ENCODE measurements at places on chromosomes 4 and X.

DNA sequence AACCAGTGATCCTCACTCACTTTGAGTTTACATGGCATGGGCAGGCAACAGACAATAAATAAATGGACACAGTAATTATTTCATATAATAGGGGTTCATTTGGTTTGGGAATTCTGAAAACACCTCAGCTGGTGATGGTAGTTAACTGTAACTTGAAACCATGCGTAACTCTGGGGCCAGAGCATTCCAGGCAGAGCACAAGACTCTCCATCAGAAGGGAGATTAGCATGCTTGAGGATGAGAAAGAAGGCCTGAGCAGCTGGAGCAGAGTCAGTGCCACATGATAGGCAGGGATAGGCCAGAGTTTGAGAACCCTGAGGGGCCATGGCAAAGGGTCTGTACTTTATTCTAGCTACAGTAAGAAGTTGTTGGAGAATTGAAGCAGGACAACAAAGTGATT lies 56.3 kb upstream of the CXCL8 start:
- no peak for DNase-seq

DNA sequence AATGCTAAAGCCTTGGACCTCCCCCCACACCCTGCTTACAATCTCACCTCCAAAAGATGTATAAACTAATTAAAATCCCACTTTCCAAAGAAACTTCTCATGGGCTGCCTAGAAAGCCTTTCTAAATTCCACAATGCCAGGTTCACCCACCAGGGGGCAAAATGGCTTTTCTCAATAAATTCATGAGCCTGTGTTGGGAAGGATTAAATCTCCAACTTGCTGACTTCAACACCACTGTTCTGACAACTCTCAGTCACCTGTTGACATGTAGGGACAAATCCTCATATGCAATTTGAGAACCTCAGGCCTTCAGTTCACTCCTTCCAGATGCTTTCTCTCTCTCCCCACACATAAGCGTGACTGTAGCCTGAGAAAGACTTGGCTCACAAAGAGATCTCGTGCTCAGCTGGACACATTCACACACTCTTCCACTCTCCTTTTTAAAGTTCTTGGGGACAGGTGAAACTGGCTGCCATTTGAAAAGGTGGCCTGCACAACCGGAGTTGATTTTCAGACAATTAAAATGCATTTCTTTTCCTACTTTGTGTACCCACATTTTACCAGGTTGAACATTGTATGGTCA lies 88.6 kb upstream of the PRPS2 start:
- DNase-seq: no peak

DNA sequence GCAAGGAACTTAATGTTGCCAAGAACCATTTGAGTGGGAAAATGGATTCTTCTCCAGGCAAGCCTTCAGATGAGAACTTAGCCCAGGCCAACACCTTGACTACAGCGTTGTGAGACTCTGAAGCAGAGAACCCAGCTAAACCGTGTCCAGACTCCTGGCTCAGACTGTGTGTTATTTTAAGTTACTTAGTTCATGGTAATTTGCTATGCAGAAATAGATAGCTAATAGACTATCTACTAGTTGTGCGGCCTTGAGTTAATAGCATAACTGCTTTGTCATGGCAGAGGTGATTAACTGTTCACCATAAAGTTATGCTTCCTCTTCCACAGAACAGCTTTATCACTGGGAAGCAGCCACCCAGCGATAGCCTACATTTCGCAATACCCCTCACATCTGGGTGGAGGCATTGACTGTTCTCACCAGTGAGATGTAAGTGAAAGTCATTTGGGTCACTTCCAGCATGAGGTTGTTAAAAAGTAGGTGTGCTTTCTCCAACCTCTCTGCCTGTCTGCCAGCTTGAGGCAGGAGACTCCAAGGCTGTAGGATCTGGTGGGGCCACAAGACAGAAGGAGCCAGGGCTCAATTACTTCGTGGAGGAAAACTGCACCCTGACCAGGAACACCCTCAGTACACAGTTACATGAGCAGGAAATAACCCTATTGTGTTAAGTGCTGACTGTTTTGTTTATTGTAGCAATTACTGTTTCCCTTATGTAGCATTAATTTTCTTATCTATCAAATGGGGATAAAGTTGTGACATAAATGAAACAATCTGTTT lies 94.2 kb downstream of the GPAT3 start:
- DNase-seq: peak; percentile 44

DNA sequence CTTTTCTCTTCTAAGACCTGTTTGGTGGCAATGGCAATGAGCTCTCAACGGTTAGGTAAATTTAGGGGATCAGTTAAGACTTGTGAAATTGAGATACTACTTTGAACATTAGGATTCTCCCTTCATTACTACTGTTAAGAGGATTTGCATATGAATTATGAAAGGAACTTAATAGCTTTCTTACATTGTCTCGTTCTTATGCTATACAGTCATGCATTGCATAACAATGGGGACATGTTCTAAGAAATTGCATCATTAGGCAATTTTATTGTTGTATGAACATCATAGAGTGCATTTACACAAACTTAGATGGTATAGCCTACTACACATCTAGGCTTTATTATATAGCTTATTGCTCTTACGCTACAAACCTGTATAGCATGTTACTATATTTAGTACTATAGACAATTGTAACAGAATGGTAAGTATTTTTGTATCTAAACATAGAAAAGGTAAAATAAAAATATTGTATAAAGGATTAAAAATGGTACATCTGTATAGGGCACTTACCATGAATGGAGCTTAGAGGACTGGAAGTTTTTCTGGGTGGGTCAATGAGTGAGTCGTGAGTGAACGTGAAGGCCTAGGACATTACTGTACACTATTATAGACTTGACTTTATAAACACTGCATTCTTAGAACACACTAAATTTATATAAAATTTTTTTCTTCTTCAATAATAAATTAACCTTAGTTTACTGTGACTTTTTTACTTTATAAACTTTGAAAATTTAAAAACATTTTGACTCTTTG lies 62.5 kb downstream of the PAQR3 start:
- peak; percentile 5 for DNase-seq

- DNase-seq: no peak
Measured at GRCh38 chr4:168691631-168692369, 194.9 kb downstream of the PALLD start.

DNA sequence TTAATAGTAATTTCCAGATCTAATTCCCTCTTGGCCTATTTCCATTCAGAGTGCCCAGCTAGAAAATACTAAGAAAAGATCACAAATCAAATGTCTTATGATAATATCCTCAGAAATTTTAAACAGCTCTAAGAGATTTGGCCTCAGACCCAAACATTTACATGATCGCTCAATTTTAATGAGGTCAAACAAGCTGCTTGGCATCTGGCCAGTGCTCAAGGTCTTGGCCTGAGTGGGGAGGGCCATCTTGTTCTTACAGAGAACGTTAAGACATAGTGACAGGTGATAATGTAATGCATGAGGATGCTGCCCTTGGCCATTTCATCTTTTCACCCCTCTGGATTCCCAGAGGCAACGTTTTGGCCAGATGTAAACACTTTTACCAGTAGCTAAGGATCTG lies 159.2 kb upstream of the SLC7A11 start:
- DNase-seq: no peak

GRCh38 chr4:148270630-148271029 lies 171.6 kb downstream of the NR3C2 start:
- DNase-seq: no peak

- no peak for DNase-seq
Measured at GRCh38 chr4:159145992-159146330, 43.1 kb downstream of the RAPGEF2 start.

DNA sequence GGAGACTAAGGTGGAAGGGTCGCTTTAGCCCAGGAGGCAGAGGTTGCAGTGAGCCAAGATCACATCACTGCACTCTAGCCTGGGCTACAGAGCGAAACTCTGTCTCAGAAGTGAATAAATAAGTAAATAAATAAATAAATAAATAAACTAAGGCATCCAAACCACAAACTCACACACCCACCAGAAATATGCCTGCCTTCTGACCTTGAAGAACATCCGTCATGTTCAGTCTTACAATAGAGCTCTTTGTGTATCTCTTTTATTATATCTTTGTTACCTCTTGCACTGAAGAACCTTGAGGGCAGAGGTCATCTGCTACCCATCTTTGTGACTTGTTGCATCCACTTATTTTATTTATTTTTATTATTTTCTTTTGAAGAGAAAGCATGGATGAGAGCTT lies 71.6 kb downstream of the PRRG1 start:
- DNase-seq: no peak

DNA sequence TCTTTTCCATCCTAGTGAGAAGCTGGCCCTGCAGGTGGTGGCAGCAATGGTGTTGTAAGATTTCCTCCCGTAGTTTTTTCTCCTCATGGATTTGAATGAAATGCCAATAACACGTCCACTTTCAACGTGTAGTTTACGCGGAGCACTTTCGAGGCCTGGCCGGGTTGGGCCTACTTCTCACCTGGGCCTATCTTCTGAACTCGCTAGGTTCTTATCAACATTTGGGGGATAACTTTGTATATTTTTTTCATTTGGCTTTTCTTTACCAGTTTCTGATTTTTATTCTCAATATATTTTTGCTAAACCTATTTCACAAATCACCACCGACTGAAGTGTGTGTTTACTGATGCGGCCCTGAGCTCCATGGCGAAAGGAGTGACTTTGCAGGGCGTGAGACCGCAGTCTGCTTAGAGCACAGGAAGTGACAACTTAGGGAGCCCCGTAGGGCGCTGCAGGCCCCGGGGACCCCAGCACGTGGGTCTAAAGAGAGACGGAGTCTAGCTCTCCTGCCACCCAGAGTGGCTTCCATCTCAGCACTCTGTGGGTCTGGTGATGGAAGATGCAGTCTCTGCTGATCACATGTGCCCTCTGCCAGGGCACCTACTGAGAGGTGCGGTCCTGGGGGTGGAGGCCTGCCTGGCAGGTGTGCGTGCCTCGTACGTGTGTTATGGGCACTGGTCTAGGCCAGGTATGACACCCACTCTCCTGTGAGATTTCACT lies 29.1 kb downstream of the NELFA start:
- DNase-seq: no peak

DNA sequence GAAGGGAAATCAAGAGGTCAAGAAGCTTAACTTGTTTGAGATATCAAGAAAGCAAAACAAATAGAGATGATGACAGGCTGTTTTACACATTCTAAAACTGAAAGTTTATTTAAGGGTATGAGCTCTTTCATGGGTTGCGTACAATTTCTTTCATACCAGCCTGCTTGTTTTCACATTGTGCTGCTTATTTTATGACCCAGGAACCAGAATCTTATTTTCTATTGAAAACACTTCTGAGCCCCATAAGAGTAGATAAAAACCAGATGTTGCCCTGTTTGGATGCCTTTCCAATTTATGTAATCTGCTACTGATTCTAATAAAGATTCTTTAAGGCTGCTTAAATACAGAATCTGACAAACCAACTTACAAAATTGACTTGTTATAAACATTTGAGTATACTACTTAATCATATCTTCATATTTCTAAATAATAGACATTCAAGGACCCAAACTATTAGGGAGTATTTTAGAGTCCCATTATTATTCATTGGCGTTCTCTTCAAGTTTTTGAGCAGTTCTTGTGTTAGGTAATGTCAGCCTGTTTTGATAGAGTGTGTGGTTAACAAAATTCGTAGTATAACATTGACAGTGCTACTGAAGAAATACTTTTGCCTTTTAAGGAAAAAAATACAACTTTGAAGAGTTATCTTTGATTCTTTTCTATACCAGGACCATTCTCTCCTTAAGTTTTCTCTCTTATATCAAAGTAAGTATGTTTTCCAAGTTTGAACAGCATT lies 74.4 kb downstream of the PDLIM5 start:
- no peak for DNase-seq

- DNase-seq: no peak
Measured at GRCh38 chr4:176186671-176187395, 8.6 kb downstream of the SPATA4 start.

DNA sequence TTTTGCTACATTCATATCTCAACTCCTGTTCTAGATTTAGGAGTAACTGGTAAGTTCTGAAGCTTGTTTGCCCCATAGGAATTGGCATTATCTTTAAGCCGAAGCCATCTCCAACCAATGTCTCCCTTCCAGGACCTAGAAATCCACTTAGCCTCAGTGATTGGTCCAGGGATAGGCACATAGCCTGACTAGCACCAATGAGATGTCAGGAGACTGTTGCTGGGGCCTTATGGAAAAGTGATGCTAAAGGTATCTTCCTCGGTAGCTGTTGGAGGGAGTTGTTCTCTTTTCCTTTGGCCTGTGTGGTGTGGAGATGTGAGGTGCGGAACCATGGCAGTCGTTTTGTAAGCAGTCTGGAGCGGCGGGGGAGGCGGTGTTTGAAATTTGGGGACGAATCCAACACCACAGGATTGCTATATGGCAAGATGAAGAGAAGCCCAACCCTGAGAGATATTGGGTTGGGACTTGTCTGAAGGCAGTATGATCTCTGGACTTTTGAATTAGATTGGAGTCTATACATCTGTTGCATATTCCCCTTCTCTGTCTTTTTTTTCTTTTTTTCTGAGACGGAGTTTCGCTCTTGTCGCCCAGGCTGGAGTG lies 109.8 kb upstream of the ATP6AP2 start:
- no peak for DNase-seq

GRCh38 chr4:169658196-169658595 lies 37.8 kb downstream of the CLCN3 start:
- no peak for DNase-seq

DNA sequence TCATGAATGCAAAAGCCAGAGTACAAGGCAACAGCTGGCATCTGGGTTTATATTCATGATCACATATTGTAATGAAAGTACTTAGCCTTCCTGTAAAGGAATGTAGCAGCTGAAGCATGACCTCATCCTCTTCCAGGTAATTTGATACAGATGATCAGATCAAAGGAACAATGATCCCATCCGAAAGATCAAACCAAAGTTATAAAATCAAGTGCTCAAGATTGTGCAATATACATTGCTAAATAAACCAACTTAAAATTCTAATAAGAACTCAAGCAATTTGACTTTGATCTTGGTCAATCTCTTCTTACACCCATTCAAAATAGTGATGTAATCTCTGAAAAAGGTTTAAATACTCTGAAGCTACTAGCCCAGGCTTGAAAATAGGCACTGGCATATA lies 113.1 kb upstream of the INPP4B start:
- DNase-seq: peak; percentile 1

- no peak for DNase-seq
Measured at GRCh38 chr4:52606726-52607125, 52.4 kb downstream of the USP46 start.

DNA sequence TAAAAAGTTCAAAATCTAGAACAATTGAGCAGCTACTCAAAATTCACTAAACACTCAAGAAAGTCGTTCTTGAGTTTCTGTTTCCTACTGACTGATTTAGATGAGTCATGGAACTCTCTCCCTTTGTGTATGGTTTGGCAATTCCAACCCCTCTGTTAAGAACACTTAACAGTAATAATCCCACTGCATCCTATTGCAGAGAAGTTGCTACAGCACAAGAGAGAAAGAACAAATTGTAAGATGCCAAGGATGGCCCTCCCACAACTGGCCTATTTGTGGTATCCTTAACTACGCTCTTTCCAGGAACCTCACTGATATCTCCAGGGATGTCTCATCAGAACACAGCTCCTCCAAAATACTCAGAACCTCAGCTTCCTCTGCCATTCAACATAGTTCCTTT lies 701.8 kb upstream of the TENM3 start:
- DNase-seq: no peak

DNA sequence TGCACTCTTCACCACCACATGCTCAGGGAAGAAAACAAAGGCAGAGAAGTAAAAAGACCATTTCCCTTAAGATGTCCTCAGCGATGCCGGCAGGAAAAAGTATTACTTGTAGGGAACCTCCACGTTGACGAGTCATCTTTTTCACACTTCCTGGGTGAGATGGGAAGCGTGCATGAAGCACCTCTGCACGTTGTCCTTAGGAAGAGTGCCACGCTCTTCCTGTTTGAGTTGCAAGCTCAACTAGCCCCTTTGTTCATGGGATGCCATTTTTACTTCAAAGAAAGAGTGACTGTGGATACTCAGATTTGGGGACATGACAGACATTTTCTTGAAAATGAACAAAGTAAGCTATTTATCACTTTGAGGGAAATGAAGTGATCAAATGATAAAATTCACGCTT lies 33.8 kb downstream of the DCTD start:
- DNase-seq: no peak

Measured in non-pigmented ciliary epithelial cell (primary cell).